Stomach (tissue), 19 donors: ENCODE measurements at places on chromosomes 1 and 21. TPM values are rescaled to one million over a fixed set of nuclear protein-coding genes. Genes with fewer than 3 reads are reported as not detected.
A peak's percentile ranks its signal among the peaks of the same experiment; 100 is the strongest.

DNA sequence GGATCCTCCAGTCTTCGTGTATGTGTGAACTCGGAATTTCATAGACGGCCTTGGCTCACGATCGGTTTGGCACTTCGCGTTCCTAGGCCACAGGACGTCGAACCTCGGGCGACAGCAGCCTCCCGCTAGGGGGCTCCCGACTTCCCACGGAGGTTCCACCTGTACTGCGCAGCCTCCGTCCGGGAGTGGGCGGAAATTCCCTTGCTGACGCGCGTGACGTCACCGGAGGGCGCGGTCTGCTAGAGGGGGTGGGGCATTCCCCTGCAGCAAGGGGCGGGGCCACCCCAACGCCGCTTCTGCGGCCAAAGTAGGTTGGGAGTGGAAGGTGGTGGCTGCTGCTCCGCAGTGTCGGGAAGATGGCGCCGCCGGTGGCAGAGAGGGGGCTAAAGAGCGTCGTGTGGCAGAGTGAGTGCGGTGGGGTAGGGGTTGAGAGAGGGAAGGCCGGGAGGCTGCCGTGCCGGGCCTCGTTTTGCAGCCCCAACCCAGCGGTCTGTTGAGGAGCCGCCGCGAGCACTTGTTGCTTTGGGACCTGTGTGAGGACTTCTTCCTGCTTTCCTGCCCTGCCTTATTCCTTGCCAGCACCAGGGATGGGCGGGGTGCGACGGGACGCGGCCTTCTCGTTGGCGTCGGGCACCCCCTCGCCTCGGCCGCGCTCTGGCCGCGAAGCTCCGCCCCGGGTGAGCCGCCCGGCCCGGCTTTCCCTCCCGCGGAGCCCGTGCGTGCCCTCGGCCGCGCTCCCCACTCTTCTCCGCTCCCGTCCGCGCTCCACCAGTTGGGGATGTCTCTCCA is at the start of gene STXBP3:
STXBP3 (plus strand) TSS at position 293 of the 789 bp plus-strand sequence; CDS start at position 357, 64 bp downstream.
- peaks cover 4% of the 10 kb centered on the region for H3K4me1 ChIP-seq
- no peaks in the 10 kb centered on the region for H3K27me3 ChIP-seq
- peak; percentile 99 for DNase-seq
- H3K36me3 ChIP-seq, result no peaks in the 10 kb centered on the region
- peak within 1 kb of the TSS; percentile 86 for H3K4me3 ChIP-seq

- no peaks in the 10 kb centered on the region for H3K36me3 ChIP-seq
- no peaks in the 10 kb centered on the region for H3K27me3 ChIP-seq
- H3K4me1 ChIP-seq, result peaks cover 35% of the 10 kb centered on the region
- no peak overlapping the region for H3K4me3 ChIP-seq
- H3K27ac ChIP-seq, result no peak overlapping the region
Measured at GRCh38 chr1:222824641-222825040, 9.8 kb downstream of the DISP1 start.

GRCh38 chr1:234849832-234850231 is 239.9 kb upstream of the IRF2BP2 start:
- H3K27ac ChIP-seq, result no peak overlapping the region
- H3K4me3 ChIP-seq, result no peak overlapping the region
- H3K27me3 ChIP-seq, result no peaks in the 10 kb centered on the region
- no peak for DNase-seq
- no peaks in the 10 kb centered on the region for H3K36me3 ChIP-seq

DNA sequence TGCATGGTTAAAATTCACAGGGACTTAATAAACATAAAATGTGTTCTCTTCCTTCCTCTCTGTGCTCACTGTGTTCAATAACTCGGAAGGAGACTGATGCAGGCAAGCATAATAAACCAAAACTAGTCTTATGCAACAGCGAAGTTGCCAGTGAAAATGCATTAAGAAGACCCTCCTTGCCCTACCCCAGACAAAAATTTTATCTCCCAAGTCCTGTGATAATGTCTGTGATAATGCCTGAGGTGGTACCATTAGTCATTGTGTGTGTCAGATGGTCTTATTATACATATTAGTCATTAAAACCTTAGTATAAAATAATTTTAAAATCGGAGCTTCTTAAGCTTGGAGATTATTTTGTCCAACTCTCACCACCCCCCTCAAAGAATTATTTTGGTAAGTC is 97.8 kb downstream of the NGF start:
- H3K4me3 ChIP-seq, result no peak overlapping the region
- no peaks in the 10 kb centered on the region for H3K36me3 ChIP-seq
- peaks cover 10% of the 10 kb centered on the region for H3K4me1 ChIP-seq
- H3K27ac ChIP-seq, result no peak overlapping the region
- H3K27me3 ChIP-seq, result no peaks in the 10 kb centered on the region
- no peak for DNase-seq

The RIPPLY3 gene
- total RNA-seq, result 0.18 TPM

The C1QTNF12 gene
- total RNA-seq, result 21.3 TPM
